ENCODE measurements at places on chromosomes 1 and 21. TPM values are rescaled to one million over a fixed set of nuclear protein-coding genes. Genes with fewer than 3 reads are reported as not detected.

DNA sequence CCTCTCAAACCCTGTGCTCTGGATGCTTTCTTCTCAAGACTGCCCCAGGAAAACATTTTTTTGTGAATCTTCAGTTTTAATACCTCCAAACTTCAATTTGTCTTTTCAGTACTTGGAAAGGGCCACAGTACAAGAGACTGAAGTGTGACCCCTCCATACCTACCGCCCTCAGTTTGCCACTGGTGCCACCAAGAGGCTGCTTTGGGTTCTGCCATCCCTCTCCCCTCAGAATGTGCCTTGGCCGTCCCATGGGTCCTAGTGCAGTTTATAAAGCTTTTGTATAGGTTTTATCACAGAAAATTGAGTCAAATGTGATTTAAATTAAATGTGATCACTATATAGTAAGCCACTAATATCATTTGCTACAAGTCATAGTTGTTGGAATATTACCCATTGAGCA, 60.8 kb upstream of the PGD start:
- peak; percentile 55 for ATAC-seq

- peak; percentile 39 for ATAC-seq
Observed at GRCh38 chr1:6347641-6348487, 45.7 kb downstream of the ACOT7 start.

DNA sequence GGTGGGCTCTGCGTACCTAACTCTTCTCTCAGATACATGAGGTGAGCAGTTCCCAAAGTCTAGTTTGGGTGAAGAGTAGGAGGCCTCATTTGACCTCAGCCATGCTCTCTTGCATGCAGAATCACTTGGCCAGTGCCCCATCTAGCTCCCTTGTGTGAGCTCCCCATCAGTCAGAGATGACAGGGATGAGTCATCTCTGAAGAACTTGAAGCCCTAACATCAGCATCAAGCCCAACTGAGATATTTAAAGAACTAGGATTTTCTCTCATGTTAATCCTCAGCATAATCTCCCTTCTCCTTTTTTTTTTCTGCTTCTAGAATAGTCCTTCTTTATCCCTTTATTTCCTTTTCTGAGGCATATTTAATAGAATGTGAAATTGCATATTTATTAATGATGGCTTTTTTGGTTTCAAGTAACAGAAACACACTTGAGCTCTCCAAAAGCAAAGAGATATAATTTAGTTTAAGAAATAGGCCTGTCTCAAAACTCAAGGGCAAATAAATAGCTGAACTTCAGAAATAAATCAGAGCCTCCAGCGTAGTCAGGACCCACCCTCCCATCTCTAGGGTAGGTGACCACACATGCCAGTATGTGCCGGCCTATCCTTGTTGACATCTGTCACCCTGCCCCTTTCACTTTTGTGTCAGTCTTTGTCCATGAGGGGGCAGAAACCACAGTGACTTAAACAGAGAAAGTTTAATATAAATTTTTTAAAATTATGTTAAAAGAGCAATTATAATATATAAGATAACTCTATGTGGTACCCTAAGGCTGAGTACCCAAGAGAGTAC, 112.3 kb downstream of the TSEN15 start:
- peak; percentile 95 for ATAC-seq

GRCh38 chr1:155272466-155273342, 600 bp downstream of the CLK2 start:
- peak; percentile 18 for ATAC-seq

DNA sequence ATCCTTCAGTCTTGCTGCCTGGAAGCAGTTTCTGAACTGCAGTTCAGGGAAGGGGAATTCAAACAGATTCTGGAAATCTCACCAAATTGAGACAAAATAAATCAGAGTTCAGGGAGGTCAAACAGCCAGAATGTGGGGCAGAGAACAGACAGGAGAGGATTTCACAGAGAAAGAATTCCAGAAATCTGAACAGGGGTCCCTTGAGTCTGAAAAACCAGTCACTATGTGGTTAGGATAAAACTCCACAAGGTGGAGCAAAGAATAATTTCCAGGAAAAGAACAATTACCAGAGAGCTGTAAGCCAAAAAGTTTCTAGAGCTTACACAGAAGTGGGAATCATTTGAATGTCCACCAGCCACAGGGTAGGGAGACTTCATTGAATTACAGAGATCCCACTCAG, 84.7 kb downstream of the URB2 start:
- ATAC-seq = no peak

- peak; percentile 33 for ATAC-seq
Observed at GRCh38 chr1:199404191-199404590, 623.3 kb upstream of the NR5A2 start.

GRCh38 chr1:56330391-56331026, 248.9 kb downstream of the PLPP3 start:
- ATAC-seq = no peak

GRCh38 chr1:9139930-9140329, 11.0 kb upstream of the GPR157 start:
- no peak for ATAC-seq

GRCh38 chr21:41115851-41116250, 52.1 kb upstream of the BACE2 start:
- ATAC-seq = no peak

- ATAC-seq = no peak
Observed at GRCh38 chr1:228873709-228874108, 138.4 kb downstream of the RHOU start.

- ATAC-seq = no peak
Observed at GRCh38 chr1:169118227-169118626, 11.7 kb downstream of the ATP1B1 start.

DNA sequence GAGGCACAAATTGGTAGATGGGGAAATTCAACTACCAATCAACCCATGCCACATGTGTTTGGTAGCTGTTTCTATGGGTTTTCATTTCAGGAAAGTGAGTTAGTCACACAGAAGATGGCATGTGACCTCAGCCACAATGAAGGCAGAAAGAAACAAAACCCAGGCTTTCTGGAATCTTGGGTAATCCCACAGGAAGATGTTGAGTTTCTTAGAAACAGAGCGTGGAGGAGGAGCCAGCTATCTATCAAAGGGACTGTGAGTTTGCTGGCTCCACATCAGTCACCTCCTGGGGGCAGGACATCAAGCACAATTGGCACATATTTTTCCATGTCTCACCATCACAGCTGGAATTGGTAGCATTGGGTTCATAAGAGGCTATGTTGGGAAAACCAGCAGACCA, 188.9 kb upstream of the PLXNA2 start:
- ATAC-seq = peak; percentile 60

DNA sequence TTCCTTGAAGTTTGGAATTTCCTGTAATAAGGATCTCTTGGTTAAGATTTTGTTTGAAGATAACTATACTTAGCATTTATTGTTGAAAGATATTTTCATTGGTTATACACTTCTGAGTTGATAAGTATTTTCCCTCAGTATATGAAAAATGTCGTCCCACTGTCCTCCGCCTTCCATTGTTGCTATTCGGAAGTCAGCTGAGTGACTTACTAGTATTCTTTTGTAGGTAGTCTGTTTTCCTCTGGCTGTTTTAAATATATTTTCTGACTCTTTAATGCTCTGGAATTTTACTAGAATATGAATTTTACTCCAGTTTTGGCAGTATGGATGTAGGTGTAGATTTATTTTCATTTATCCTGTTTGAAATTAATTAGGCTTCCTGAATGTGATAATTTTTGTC, 498.7 kb upstream of the NFIA start:
- no peak for ATAC-seq

GRCh38 chr1:222104097-222104496, 362.2 kb upstream of the DUSP10 start:
- no peak for ATAC-seq

DNA sequence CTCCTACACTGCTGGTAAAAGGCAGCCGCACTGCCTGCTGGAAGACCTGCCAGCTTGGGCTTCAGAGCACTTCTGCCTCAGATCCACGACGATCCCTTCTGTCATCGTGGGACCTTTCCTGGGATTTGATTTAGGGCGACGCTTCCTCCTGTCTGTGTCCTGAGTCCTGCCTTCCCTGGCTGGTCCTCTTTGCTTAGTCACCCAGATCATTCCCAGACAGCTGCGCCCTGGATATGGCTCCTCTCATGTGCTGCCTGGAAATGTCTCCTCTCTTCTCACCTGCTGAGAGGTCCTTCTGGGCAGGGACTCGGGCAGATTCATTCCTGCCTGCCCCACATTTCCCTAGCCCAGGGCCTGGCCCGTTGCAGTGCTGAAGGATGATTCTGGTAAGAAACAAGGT, 72.4 kb upstream of the POU3F1 start:
- ATAC-seq = no peak

DNA sequence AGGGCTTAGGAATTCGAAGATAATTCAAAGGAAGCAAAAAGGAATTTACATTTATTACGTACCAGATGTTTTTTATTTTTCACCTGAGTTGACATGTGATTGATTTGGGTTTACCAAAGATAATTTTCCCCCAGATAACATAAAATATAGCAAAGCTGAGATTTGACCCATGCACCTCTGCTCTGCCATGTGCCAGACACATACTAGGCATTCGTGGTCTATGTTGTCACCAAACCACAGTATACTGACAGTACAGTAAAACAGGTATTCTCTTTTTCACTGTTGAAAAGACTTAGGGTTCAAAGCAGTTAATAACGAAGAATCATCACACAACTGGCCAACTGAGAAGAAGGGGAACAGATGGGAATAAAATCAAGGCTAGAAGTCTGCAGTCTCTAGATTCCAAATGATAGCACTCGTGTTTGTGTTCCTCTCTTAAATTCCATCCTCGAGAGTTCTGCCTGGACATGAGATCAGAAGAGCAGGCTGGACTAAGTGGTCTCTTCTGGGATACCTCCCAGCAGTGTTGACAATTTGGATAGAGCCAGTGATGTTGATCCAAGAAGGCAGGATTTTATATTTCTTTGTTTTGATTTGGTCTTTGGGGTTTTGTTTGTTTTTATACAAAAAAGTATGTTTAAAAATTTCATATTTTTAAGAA, 85.3 kb upstream of the RAVER2 start:
- no peak for ATAC-seq

GRCh38 chr1:161131523-161132409, 701 bp downstream of the DEDD start:
- peak; percentile 5 for ATAC-seq

DNA sequence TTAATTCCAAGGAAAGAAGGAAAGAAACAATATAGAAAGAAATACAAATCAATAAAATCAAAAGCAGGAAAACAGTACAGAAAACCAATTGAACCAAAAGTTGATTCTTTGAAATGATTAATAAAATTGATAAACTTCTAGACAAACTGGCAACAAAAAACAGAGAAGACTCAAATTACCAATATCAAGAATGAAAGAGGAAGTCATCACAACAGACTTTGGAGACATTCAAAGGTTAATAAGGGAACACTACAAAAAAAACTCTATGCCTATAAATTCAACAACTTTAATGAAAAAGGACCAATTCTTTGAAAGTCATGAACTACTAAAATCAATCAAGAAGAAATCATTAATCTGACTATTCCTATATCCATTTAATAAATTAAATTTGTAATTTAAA, 329.3 kb upstream of the NR5A2 start:
- ATAC-seq = no peak

DNA sequence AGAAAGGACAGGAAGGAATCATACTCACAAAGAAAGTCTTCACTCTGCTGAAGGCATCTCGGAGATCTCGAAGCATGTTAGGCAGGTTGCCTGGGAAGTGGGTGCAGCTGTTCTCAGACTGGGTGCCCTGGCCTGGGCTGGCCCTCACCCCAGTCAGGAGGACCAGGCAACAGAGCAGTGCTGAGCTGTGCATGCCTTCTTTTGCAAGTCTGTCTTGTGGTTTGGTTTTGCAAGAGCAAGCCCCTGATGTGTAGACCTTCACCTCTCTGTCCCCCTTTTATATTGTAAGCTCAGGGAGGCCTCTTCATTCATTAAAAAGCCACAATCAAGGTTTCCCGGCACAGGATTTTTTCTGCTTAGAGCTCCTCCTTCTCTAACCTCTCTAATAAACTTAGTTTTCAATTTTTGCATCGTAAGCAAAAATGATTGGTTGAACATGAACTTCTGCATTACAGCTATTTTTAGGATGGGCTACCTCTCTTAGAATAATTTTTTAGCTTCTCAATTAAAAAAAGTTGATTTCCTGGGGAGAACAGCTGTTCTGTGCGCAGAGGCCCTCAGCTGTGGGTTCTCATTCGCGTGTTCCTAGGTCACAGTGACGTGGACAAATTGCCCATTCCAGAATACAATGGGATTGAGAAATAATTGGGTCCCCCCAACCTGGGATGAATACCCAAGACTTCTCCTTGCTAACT, at the start of gene IL10:
Gene IL10, minus strand, starts transcription at position 252 of the 695 bp plus-strand sequence. Its CDS starts 59 bp downstream, at position 193.
- no peak for ATAC-seq

The TAS1R1 gene
- 0.75 TPM for total RNA-seq

The RPTN gene
- 0.06 TPM for total RNA-seq

The OR6N1 gene
- not detected for total RNA-seq

The S100A12 gene
- not detected for total RNA-seq

The NCMAP gene
- 0.53 TPM for total RNA-seq

The FAM151A gene
- not detected for total RNA-seq

The S100B gene
- 144 TPM for total RNA-seq

The MRPS15 gene
- total RNA-seq = 67.5 TPM

The OLFML3 gene
- 82.8 TPM for total RNA-seq

The FAM78B gene
- 2.2 TPM for total RNA-seq

The ASCL5 gene
- total RNA-seq = 1.6 TPM
